ENCODE measurements at places on chromosomes 1 and 21.
A peak's percentile ranks its signal among the peaks of the same experiment; 100 is the strongest.

GRCh38 chr1:44632598-44632997, 41.7 kb downstream of the TMEM53 start:
- DNase-seq, result peak; percentile 29

- peak; percentile 31 for DNase-seq
Measured at GRCh38 chr1:247228133-247228532, 27.7 kb upstream of the VN1R5 start.

DNA sequence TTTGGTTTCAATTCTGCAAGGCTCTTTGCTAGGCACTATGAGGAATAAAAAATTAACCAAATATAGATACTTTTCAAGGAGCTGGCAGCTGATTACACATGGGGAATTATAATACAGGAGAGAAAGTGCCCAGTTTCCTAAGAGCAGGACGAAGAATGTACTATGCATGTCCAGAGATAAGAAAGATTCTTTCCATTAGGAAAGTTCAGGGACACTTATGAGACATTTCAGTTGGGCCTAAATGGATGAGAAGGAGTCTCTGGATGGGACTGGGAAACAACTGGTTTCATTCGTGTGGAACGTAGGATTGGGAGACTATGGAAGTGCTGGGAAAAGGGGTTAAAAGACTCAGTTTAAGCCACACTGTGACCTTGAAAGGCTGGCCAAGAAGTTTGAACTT, 63.5 kb upstream of the MROH9 start:
- DNase-seq, result no peak

GRCh38 chr1:99964806-99965205, 5.0 kb upstream of the SLC35A3 start:
- DNase-seq, result no peak

DNA sequence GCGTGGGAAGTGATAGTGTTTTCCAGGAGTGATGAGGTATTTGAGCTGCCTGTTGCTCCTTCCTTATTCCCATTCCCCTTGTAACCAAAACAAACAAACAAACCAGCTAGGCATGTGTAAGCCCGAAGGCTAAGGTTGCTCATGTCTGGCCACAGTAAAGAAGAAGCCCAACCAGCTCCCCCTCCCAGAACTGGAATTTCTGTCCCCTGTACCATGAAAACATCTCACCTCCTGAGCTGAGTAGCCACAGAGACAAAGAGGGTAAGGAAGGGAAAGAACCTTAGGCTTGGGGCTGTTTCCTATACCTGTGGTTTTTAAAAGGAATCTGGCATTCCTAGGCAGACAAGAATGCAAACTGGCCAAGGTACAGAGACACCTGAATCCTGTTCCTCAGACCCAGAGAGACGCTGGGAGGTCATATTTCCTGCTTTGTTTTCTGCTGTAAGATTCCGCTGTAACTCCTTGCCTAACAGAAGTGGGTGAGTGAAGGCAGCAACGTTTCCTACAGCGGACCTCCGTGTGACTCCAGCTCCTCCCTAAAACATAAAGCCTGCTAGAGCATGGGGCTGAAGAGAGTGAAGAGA, 41.7 kb upstream of the RAB4A start:
- peak; percentile 64 for DNase-seq

GRCh38 chr1:35808450-35809113, 766 bp downstream of the AGO4 start:
- DNase-seq, result no peak

DNA sequence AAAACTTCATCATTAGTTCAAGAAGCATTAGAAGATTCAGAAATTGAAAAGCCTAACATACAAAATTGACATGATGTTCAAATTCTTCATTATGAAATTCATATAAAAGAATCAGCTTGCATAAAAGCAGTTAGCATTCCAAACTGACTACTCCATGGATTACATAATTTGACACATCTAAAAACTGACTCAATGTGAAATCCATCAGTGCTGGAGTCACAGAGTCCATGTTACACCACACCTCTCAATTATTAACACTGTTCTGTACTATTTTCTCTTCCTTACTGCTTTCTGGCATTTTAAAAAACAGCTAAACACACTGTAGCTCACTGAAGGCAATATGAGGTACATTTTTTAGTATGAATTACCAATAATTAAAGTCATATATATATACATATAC, 28.0 kb downstream of the ARHGAP29 start:
- DNase-seq, result peak; percentile 78

- DNase-seq, result peak; percentile 36
Measured at GRCh38 chr1:41404308-41404761, 43.1 kb downstream of the FOXO6 start.

DNA sequence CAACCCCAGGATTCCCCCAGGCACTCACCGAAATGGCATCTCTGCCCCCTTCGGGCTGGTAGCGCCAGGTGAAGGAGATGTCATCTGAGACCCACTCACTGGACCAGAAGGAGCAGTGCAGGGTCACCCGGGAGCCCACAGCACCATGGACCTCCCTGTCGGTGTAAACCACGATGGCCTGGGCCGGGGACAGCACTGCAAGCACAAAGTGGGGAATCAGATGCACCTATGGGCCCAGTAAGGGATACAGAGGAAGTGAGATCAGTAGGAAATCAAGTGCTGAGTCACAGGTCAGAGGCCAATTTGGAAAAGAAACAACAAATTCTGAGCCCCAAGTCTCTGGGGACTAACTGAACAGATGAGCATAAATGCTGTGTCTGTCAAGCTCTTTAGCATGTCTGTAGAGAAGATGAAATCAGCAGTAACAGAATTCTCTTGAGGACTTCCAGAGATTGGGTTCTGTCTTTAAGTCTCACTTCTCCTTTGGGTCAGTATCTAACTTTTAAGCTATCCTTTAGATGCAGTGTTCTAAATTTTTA, 2.5 kb downstream of the MPZ start:
- peak; percentile 54 for DNase-seq

DNA sequence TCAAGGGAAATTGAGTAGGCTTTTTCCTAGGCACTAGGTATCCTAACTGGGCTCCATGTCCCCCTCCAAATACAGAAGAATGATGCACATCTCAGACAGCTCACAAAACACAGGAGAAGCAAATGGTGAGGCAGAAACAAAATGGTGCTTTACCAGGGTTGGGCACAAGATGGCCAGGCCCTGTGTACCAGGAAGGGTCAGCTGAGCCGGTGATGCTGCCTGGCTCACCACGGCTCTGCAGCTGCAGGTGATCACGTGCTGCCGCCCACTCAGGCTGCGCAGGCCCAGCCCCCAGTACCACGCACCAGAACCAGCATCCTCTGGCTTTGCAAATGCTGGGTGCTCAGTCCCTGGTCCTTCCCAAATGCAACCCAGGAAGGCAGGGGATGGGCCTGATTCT, 993 bp upstream of the DSCAM start:
- no peak for DNase-seq

DNA sequence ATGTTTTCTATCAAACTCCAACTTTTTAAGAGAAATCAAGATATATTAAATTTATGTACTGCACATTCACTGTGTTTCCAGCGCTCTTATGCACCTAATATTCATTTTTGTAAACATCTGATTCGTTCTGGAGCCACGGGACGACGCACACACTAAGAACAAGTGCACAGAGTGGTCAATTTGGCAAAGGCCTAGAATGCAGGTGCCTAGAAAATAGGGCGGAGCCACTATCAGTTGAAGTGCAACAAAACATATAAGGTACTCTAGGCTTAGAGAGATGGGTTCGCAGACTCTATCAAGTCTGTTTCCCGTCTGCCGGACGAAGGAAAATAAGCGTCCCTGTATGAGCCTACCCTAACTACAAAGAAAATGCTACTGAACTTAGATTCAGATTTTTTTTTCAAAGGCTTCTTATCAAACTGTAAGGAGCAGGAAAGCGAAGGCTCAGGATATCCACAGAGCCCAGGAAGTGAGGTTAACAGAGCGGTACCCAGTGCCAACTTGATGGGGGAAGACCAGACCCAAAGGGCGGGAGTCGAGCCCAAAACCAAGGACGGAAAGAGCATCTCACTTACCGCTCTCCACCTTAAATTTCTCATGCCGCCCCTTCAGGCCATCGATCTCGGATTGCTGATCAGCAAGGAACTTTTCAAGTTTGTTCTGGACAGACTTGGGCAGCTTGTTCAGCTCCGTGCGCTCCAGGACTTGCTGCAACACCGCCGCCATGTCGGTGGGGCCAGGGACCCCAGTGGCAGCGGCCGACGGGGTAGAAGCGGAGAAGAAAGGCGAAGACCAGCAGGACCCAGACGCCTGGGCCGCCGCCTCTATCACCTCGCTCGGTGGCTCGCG, 526 bp downstream of the TPR start:
- peak; percentile 26 for DNase-seq

GRCh38 chr1:55741516-55741915, 526.4 kb upstream of the USP24 start:
- DNase-seq, result peak; percentile 87

GRCh38 chr1:230681599-230681998, 32.3 kb downstream of the AGT start:
- peak; percentile 84 for DNase-seq

- no peak for DNase-seq
Measured at GRCh38 chr1:24696041-24696755, 49.0 kb upstream of the CLIC4 start.

GRCh38 chr1:184851822-184852746, 97.4 kb upstream of the EDEM3 start:
- no peak for DNase-seq

- no peak for DNase-seq
Measured at GRCh38 chr1:36964830-36965229, 69.5 kb downstream of the GRIK3 start.

DNA sequence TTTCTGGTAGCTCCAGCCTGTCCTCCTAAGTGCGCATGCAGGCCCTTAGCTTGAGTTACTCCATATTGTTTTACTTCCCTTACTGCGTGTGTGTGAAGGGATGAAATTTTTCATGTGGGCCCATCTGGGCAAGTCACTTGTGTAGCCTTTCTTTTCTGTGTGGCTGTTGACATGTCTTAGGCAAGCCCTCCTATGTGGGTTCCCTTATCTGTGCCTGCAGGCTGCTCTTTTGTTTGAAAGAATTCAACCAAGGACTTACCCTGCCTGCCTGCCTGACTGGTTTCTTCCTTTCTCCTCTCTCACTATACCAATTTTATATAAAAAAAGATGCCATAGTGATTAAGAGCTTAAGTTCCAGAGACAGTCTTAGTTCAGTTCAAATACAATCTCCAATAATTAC, 249.3 kb downstream of the ATG4C start:
- DNase-seq, result no peak
